A172 (cell line): ENCODE measurements at places on chromosomes 3 and 15.

DNA sequence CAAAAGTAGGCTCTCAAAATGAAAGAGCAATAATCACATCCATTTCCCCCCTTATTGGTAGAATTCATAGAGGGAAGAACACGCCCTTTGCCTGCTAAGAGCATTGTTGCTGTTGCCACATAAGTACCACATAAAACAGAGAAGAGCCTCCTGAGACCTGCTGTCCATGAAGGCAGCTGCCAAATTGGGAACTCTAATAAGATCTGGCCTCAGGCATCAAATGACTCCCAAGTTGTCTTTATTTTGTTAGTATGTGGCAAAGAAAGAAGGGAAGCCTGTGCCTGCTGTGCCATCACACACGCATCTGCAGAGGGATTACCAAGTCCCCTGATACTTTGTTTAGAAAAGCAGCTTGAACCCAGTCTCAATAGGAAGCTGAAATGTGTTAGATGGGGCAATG lies 23.9 kb downstream of the VGLL3 start:
- no peak for DNase-seq

- peak; percentile 25 for DNase-seq
Observed at GRCh38 chr3:149128821-149129220, 617 bp upstream of the HPS3 start.

DNA sequence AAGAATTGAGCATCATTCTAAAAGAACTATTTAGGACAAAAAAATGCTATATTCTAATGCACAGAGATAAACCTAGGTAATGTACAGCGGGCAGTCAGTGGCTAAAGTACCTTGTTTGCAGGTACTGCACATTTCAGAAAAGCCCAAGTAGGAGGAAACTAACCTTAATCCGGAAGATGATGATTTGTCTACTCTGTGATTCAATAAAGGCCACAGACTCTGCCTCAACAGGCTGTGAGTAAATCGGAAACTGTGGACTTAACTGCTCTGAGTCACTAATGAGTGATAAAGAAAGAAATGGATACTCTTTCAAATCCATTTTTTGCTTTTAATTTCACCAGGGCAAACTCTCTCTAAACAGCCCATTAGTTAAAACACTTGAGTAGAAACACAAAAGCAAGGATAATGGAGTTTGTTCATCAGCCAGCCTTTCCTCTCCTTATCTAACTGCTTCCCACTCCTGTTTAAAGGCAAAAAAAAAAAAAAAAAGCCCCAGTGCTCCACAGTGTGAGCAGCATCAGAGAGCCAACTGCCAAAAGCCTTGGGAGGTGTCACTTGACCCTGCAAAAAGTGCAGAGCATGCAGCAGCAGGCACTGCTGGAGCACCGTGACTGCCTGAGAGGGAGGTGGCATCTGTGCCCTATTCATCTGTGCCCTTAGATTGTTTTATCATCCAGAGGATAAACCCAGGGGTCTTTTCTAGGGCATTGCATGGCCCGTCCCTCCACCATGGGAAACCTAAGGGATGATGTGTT lies 187.7 kb downstream of the SATB1 start:
- DNase-seq, result peak; percentile 58

DNA sequence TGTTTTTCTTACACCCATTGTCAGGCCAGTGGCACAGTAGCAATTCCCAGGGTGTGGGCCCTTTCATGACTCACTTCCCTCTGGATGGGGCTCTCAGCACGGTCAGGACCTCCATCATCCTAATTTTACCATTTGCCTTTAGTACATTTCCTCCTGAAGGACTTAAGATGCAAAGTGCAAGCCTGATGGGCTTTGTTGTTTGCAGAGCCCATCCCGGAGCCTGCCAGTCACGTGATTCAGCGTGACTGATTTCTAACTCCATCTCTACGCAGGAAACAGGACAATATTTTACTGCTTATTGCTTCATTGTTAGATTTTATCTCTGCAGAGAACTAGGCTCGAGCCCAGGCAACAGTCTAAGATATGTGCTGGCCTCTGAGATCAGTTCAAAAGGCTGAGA lies 223.7 kb downstream of the PDZRN3 start:
- no peak for DNase-seq

- DNase-seq, result no peak
Observed at GRCh38 chr3:138112362-138112761, 3.0 kb downstream of the DZIP1L start.
